Brain microvascular endothelial cell (primary cell): ENCODE measurements at places on chromosomes 16 and 17.

GRCh38 chr17:31411707-31412285, 20.3 kb downstream of the RAB11FIP4 start:
- no peak for DNase-seq

DNA sequence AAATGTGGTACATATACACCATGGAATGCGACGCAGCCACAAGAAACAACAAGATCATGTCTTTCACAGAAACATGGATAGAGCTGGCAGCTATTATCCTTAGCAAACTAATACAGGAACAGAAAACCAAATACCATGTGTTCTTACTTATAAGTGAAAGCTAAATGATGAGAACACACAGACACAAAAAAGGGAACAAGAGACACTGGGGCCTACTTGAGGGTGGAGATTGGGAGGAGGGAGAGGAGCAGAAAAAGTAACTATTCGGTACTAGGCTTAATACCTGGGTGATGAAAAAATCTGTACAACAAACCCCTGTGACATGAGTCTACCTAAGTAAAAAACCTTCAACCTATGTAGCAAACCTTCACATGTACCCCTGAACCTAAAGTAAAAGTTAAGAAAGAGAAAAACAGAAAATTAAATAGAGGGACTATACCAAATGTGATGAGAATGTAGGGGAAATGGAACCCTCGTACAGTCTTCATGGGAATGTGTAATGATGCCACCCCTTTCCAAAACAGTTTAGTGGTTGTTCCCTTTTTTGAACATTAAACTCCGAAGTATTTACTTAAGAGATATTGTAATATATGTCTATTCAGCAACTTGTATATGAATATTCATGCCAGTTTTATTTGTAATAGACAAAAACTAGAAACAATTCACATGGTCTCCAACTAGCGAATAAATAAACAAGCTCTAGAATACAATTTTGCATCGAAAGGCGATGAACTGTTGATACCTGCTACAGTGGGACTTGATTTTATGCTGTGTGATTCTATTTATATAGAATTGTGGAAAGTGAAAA, 33.9 kb downstream of the AHSP start:
- no peak for DNase-seq

GRCh38 chr16:1705688-1706385, at the start of gene MAPK8IP3:
Gene MAPK8IP3, plus strand, starts transcription at chr16:1706195. Its CDS starts 145 bp downstream, at chr16:1706340.
- DNase-seq, result peak; percentile 77

- no peak for DNase-seq
Measured at GRCh38 chr17:83064732-83065659, 14.4 kb upstream of the METRNL start.

DNA sequence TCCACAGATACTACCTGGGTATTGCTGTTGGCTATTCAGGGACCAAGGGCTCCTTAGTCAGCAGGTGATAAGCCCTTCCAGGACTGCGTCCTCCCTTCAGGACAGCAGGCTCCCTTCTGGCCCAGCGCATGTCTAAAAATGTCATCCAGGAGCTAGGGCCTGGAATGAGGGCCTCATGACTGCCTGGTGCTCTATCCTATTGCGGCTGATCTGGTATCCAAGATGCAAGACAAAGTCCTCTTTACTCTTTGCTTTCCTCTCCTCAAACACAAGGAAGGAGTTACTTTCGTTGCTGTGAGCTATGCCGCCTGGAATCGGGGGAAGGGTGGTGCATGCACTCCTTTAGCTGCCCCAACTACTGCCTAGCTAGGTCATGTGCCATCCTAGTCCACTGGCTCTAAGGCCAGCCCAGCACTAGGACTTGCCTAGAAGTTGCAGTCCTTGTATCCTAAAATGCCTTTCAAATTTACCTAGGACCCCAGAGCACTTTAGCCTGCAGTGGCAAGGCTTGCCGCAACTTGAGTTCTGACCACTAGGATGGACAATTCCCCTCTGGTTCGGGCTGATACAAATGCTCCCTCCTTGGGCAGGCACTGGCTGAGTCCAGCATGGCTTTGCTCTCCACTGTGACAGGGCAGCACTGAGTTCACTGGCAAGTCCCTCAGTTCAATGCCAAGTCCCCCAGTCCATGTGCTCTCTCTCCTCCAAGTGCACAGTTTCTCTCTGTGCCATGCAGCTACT, 10.1 kb upstream of the TMEM219 start:
- no peak for DNase-seq

DNA sequence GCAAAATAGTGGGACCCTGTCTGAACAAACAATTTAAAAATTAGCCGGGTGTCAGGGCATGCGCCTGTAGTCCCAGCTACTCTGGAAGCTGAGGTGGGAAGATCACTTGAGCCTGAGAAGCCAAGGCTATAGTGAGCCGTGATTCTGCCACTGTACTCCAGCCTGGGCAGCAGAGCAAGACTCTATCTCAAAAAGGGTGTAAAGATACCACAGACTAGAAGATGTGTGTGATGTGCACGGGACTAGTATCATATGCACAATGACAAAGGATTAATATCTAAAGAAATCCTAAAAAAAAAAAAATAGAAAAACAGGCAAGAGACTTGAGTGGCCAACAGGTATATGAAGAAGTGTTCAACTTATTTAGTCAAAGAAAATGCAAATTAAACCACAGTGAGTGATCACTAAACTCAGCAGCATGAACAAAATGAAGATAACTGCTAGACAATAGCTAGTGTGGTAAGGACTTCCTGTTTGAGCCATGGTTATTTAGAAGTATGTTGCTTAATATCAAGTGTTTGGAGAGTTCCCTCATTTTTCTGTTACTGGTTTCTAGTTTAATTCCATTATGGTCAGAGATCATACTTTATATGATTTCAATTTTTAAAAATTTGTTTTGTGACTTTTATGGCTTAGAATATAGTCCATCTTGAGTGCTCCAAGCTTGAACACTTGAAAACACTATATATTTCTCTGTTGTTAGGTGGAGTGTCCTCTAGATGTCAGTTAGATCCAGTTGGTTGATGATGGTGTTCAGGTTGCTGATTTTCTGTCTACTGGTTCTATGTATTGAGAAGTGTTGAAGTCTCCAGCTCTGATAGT, 14.7 kb upstream of the SLX4 start:
- DNase-seq, result no peak

- DNase-seq, result no peak
Measured at GRCh38 chr17:74444406-74444805, 12.5 kb downstream of the GPRC5C start.
